ENCODE measurements at places on chromosomes 6 and 20.
A peak's percentile ranks its signal among the peaks of the same experiment; 100 is the strongest.

DNA sequence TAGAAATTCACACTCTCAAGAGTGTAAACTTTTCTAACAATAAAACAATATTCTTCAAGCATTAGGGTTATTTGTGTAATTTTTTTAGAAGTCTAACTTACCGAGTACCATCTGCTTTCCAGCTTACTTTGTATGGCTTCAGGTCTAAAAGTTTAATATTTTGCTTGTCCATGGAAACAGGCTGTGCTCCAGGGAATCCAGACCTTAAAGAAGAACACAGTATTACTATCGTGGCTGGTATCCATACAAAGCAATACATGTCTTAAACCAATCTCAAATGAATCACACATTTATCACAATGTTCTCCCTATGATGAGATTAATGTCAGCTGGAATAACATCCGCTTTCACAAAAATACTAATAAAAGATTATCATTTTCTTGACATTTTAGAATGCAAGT, 73.0 kb downstream of the RNGTT start:
- DNase-seq = no peak

DNA sequence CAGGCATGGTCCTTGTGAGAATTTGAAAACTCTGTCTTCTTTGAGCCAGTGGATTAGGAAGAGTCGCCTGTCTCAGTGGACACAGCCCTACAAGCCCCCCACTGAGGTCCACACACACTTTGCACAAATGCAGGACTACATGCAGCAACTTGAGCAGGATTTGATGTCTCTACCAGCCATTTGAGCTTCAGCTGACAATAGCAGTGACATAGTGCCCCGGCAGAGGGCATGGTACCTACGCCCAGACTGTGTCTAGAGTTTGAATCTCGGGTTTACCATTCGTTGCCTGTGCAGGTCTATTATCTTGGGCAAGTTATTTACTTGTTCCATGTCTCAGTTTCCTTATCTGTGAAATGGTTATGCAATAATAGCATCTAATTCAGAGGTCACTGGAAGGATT, 580.1 kb downstream of the TFAP2B start:
- no peak for DNase-seq

DNA sequence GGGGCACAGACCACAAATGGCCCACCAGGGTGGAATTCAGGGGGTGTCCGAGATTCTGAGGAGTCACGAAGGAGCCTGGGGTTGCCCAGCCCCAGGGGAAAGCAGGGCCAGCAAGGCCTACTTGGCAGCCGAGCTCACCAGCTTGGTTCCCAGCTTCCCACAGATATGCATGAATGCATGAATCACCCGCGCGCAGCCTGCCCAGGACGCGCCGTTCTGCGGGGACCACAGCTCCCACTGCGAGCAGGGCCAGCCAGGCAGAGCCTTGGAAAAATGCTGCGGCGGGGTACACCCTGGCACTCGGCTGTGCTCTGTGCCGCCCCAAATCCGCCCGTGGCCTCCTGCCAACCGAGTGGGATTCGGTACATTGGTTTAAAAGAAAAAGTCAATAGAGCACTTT, 211.0 kb downstream of the NFATC2 start:
- no peak for DNase-seq

- DNase-seq = peak; percentile 94
These were observed 51.9 kb downstream of the SNAI1 start for GRCh38 chr20:50034567-50035180.

DNA sequence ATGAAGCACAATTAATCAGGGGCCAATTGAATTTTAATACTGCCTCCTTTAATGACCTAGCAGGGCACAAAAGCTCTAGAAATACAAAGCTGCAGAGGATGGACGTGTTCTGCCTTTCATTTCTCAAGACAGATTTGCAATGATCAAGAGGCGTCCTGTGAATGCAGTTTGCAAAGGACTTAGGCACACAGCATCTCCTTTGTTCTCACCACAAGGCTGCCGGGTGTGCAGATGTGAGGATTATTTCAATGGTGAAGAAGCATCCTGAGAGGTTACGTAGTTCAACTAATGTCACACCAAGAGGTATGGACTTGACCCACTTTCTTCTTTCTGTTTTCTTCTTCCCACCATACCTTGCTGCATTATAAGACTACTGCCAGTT, 42.9 kb upstream of the SPTLC3 start:
- DNase-seq = no peak

GRCh38 chr6:73076211-73076954, 148.9 kb downstream of the KHDC1L start:
- DNase-seq = no peak

DNA sequence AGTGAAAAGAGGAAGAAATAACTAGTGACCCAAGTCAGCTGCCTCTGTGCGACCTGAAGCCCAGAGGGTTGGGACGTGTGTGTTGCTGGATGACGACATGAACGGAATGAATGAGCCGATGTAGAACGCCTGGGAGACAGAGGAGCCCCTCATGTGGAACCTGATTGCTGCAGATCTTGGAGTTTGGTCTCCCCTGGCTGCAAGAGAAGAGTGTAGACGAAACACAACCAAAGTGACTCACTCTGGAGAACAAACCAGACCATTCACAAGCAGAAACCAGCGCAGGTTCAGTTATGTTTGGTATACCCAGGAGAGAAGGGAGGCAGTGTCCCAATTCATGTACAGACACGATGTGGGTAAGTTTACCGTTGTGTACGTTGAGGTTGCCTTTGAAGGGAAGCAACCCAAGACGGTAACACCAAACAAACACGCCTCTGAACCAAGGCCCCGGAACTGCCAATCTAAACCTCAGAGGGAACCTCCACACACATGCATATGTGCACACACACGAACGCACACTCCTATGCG, 265.9 kb downstream of the BMP7 start:
- no peak for DNase-seq

GRCh38 chr6:47261191-47261590, 48.5 kb downstream of the TNFRSF21 start:
- no peak for DNase-seq

DNA sequence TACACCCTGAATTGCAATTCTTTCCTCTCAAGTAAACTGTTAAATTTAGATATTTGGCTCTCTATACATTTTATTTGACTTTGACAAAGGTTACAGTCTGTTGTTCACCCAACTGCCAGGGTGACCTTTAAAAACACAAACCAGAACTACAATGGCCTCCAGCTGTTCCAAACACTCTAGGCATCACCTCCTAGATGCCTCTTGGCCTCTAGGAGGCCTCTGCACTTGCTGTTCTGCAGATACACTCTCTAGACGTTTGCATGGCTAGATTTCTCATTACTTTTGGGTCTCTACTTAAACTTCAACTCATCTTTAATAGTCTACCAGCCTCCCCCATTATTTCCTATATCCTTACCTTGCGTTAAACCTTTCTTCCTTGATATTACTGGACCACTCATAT, 102.8 kb upstream of the BEND3 start:
- DNase-seq = no peak

All from ascending aorta (tissue), 2 donors.